ENCODE measurements at places on chromosomes 12 and 14.

- DNase-seq = no peak
Observed at GRCh38 chr12:32471591-32472001, 72.2 kb downstream of the FGD4 start.

DNA sequence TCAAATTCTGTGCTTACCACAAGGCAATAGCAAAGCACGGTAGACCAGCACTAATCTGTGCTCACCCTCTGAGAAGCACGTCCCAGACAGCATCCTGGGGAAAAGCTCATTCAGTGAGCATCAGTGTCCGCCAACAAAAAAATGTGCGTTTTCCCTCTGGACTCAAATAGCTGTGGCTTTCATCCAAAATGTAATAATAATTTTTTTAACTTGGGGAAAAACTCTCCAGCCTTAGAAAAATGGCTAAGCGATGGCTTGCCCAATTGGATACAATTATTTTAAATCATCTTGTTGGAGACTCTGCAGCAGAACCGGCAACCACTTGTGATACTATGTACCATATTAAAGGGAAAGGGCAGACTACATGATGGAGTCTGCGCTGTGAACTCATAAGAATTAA, 1.1 kb upstream of the KRT77 start:
- no peak for DNase-seq

- DNase-seq = no peak
Observed at GRCh38 chr12:48031135-48031960, 27.1 kb upstream of the COL2A1 start.

- no peak for DNase-seq
Observed at GRCh38 chr12:94222351-94223084, 74.1 kb downstream of the PLXNC1 start.

GRCh38 chr14:79265366-79265946, 945.8 kb downstream of the DIO2 start:
- DNase-seq = no peak

GRCh38 chr12:96258104-96258961, 64.2 kb downstream of the ELK3 start:
- no peak for DNase-seq

GRCh38 chr12:197347-197746, 16.6 kb downstream of the SLC6A12 start:
- DNase-seq = no peak

DNA sequence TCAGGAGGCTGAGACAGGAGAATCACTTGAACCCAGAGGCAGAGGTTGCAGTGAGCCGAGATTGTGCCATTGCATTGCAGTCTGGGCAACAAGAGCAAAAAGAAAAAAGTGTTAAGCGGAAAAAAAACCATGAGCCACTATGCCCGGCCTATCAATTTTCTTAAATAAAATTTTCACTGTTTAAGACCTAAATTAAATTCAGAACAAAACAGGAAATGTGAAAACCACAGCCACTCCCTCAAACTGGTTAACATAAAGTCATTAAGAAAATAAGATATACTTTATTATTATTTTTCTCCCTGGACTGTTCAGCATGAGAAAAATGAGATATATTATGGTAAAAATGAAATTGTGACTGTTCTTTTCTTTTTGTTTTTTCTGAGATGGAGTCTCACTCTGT, 44.6 kb upstream of the GCH1 start:
- no peak for DNase-seq

GRCh38 chr14:20680843-20681347, 3.5 kb upstream of the RNASE4 start:
- no peak for DNase-seq

GRCh38 chr12:80576641-80577418, 130.6 kb upstream of the MYF6 start:
- DNase-seq = no peak

DNA sequence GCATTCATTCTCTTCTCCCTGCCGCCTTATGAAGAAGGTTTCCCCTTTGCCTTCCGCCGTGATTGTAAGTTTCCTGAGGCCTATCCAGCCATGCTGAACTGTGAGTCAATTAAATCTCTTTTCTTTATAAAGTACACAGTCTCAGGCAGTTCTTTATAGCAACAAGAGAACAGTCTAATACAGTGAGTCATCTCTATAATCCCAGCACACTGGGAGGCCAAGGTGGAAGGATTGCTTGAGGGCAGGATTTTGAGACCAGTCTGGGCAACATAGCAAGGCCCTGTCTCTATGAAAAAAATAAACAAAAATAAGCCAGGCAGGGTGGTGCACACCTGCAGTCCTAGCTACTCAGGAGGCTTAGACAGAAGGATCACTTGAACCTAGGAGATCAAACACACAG, 259.9 kb downstream of the CEP128 start:
- DNase-seq = no peak

DNA sequence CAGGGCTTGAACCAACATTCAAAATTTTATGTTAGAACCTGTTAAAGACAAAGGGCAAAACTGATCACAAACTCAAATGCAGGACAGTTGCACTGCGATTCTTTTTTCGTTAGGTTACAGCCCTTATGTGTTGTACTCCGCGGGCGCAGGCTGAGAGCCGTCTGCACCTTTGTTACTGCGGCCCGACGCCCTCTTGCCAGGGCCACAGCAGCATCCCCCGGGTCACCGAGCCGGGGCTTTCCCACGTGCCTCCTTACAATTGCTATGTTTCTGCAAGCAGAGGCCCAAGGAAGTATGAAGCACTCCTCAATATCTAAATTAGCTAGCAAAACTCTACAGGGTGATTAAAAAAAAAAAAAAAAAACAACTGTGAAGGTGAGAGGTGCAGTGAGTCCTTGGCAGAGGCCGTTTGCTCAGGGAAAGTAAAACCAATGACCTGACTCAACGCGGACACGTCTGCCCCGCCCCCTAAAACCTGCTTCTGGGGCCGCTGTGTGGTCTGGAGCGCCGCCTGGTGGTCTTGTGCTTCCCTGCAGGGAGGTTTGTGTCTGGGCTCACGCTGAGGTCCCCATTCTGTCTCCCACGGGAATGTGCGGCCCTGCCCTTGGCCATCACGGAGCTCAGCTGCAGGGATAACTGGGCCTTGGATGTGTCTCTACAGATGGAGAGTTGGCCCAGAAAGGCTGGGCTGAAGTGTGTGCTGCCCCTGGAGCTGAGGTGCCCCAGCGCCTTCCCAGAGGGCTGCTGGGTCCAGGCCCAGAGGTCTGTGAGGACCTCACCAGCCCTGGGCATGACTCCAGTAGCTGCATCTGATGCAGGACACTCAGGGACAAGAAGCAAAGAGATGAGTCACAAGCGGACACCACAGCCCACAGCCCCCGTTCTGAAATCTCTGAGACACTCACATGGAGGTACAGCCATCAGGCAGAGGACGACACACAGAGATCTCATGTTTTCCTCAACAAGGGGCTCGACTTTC, 418.5 kb downstream of the TMEM121 start:
- DNase-seq = peak; percentile 6

GRCh38 chr12:118503476-118503875, 127.1 kb downstream of the SUDS3 start:
- DNase-seq = no peak

GRCh38 chr14:104595116-104595675, 9.4 kb downstream of the TMEM179 start:
- DNase-seq = no peak

GRCh38 chr14:51527073-51527472, 124.6 kb upstream of the FRMD6 start:
- DNase-seq = no peak

GRCh38 chr14:42187846-42188245, 581.2 kb downstream of the LRFN5 start:
- DNase-seq = no peak

GRCh38 chr14:65412856-65413738, 567 bp downstream of the FUT8 start:
- no peak for DNase-seq

GRCh38 chr12:48263617-48264016, 60.5 kb upstream of the OR10AD1 start:
- no peak for DNase-seq

DNA sequence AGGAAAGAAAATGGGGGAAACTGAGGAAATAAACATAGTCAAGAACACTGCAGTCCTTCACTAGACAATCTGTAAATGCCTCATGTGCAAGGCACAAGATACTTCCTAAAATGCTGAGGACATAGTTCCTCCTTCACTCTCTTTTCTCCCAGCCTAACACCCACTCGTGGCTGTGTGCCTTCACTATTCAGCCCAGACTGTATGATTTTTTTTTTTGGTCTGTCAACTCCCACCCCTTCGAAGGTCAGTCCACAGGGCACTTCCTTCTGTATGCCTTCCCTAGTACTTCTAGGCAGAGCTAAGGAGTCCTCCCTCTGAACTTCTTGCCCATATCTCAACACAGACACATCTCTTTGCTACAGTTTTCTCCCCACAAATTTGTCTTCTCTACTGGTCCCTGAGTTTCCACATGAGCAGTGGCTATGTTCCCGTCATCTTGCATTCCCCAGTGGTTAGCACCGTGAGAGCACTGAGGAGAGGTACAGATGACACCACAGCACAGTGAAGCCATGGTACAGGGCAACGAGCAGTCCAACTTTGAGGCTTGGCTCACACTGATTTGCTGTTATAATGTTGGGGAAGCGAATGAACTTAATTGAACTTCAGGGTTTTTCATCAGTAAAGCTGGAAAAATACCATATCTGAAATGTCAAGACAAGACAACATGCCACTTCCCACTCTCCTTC, 24.1 kb upstream of the SYCP3 start:
- no peak for DNase-seq

DNA sequence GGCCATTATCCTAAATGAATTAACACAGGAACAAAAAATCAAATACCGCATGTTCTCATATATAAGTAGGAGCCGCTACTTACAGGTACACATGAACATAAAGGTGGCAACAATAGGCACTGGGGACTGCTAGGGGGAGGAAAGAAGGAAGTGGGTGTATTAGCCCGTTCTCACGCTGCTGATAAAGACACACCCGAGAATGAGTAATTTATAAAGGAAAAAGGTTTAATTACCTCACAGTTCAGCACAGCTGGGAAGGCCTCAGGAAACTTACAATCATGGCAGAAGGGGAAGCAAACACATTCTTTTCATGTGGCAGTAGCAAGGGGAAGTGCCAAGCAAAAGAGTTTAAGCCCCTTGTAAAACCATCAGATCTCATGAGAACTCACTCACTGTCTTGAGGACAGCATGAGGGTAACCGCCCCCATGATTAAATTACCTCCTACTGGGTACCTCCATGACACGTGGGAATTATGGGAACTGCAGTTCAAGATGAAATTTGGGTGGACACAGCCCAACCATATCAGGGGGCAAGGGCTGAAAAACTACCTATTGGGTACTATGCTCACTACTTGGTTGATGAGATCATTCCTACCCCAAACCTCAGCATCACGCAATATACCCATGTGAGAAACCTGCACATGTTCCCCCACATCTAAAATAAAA, 16.4 kb upstream of the MIA2 start:
- no peak for DNase-seq

DNA sequence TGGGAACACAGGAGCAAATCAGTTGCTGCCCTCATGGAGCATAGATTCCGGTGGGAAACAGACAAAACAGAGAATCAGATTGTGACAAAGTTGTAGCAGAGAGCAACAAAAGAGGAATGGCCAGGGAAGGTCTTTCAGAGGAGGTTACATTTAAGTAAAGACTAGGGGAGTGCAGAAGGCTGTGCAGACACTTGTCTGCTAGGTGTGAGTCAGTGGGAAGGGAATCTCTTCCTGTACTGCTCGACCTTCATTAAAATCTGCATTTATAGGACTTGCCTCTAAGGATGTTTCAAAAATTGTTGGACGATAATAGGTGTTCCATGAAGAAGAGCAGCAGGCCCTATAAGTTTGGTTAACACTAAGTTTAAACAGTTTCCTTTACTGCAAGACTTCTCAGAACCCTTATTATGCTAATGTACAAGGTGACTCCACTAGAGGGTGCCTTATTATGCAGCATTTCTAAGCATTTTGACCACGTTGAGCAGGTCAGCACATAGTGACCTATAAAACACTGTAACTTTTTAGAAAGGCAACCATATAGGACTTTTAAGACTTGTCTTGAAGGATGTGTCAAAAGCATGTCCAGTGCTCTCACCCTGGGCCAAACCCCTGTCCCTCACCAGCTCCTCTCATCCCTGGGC, 91.8 kb upstream of the RIC8B start:
- no peak for DNase-seq

GRCh38 chr12:238116-238515, 24.2 kb upstream of the SLC6A12 start:
- DNase-seq = no peak
